ENCODE measurements at places on chromosomes 6 and 20.

DNA sequence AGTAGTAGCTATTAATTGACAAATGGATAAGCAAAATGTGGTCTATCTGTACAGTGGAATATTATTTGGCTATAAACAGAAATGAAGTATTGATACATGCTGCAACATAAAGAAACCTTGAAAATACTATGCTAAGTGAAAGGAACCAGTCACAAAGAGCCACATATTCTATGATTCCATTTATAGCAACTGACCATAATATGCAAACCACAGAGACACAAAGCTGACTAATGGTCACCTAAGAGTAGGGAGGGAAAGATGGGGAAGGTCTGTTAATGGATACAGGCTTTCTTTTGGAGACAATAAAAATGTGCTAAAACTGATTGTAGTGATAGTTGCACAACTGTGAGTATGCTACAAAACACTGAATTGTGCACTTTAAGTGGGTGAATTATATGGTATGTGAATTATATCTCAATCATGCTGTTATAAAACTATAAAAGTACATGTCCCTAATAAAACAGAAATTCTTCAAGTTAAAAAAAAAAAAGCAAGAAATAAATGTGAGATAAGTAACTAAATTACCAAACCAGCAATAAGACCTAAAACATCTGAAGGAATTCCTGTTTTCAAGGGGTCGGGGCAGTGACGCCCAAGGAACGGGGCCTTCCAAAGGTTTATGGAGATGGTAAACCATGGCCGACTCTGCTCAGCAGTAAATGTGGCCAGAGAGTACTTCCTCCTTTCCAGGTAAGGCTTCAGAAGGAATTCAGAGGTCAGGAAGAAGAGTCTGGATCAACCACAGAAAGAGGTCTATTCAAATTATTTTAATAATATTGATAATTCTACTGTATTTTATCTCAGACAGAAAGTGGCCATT is 75.4 kb downstream of the ARHGAP18 start:
- DNase-seq = no peak

- DNase-seq = peak; percentile 41
Measured at GRCh38 chr6:115524821-115525220, 535.9 kb downstream of the FRK start.

- DNase-seq = no peak
Measured at GRCh38 chr20:8633366-8633765, 435.5 kb upstream of the PLCB4 start.

DNA sequence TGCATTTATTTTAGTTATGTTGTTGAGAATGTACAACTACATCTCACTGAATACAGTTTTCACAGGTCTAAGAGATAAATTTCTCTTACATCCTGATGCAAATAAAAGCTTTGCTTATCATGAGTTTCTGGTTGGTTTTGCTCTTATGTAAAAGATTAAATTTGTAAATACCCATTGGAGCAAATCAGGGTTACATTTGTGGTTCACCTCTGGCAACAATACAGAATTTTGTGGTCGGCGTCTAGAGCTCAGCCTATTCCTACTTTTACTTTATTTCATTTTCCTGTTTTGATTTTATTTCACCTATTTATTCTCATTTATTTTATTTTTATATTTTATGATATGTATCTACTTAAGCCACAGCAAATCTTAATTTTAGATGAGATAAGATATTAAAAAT is 271.9 kb upstream of the MARCKS start:
- no peak for DNase-seq

DNA sequence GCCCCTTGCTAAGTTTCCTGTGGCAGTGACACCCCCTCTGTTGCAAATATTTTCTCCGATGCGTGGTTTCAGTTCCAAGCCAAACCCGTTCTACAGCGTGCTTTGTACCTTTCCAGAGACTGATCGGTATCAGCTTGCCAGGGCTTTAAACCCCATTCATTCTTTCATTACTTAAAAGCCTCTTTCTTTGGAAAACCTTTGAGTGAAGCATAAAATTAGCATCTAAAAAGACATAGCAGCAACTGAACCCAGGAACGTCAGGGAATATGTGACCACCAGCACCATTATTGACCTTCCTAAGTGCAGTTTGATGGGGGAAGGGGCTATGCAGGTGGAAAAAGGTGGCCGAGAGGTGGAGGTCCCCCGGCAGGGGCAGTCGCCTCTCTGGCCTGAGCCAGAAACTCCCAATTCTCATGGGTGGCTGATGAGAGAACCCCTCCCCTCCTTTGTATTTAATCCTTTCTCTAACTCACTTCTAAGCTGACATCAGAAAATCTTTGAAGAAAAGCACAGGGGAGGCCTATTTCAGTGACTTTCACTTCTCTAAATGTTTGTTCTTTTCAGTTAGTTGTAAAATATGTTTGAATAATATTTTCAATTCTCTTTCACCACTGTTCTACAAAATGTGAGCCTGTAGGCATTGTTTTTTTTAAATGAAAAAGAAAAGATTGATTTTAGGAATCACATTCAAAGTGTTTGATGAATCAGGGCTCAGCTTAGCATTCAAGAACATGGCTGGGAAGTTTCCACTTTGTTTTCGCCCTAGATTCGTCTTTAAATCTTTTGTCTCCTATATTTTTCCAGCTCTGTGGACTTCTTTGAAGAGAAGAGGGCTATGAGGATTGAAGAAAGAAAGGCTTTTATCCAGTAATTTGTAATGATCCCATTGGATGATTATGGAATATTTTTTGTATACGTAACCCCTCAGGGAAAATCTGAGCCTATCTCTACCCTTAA is 89.2 kb downstream of the RSPH3 start:
- DNase-seq = no peak
